ENCODE measurements at places on chromosomes 1 and 21.

DNA sequence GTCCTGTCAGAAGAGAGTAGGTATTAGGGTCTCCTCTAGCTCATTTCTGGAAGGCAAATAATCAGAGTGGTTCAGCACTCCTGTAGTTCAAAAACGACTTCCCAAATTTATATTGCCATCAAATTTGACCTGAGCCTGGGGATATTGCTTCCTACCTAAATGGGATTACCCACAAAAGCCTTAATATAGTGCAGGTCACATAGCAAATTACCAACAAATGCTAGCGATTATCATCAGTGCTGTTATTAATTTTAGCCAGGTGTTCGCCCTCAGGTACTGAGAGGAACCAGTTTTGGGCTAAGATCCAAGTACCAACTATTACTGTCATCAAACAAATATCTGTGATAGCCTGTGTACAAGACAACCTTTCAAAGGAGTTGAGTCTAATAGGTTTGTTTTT, 661.8 kb upstream of the PTBP2 start:
- no peak for DNase-seq

- DNase-seq: no peak
These were observed 452.6 kb upstream of the CAMK1G start for GRCh38 chr1:209130886-209131285.

DNA sequence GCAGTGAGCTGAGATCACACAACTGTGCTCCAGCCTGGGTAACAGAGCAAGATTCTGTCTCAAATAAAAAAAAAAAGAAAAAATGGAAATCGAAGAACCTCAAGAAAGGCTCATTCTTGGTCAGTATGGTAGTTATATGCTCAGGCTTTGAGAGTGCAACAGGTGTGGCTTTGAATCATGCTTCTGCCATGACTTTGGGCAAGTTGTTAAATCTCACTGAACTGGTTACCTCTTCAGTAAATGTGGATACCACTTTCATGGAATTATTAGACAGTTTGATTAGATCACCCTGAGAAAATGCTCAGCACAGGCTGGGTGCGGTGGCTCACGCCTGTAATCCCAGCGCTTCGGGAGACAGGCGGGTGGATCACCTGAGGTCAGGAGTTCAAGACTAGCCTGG, 12.8 kb downstream of the TRNAU1AP start:
- no peak for DNase-seq

DNA sequence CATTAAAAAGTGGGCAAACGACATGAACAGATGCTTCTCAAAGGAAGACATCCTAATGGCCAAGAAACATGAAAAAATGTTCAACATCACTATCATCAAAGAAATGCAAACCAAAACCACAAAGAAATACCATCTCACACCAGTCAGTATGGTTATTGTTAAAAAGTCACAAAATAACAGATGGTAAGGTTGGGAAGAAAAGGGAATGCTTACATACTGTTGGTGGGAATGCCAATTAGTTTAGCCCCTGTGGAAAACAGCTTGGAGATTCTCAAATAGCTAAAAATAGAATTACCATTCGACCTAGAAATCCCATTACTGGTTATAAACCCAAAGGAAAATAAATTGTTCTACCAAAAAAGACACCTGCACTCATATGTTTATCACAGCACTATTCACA, 369.4 kb downstream of the KCNH1 start:
- DNase-seq: peak; percentile 60

DNA sequence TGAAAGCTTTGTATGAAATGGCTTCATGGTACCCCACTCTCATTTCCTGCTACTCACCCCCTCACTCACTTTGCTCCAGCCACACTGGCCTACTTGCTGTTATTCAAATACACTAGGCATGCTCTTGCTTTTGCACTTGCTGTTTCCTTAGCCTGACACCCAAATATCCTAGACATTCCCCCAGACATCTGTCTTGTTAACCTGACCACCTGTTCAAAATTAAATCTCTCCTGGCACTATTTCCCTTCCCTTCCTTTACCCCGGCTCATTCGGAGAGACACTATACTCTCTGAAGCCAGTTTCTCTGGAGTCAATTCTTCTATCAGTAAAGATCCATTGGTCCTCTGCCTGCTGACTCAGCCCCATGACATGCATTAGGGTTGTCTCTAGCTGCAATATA, 306.0 kb upstream of the SGIP1 start:
- no peak for DNase-seq

GRCh38 chr1:6499296-6499695, 7.8 kb upstream of the PLEKHG5 start:
- no peak for DNase-seq

DNA sequence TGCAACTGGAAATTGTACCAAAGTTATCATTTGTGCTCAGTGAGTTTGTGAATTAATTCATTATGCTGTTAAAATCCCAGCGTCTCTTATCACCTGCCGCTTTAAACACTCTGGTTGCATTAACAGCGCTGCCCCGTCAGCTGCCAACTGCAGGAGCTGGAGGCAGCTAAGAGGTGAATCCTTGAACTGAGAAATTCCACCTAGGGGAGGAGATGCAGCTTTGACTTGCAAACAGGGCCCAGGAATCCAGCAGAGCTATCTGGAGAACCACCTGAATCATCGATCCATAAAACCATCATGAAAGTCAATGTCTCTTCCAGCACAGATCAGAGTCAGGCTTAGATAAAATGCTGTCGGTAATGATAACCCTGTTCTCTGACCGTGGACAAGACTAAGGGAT, 140.7 kb upstream of the PTBP2 start:
- DNase-seq: no peak

- no peak for DNase-seq
These were observed 217.0 kb downstream of the RWDD3 start for GRCh38 chr1:95451054-95451453.

DNA sequence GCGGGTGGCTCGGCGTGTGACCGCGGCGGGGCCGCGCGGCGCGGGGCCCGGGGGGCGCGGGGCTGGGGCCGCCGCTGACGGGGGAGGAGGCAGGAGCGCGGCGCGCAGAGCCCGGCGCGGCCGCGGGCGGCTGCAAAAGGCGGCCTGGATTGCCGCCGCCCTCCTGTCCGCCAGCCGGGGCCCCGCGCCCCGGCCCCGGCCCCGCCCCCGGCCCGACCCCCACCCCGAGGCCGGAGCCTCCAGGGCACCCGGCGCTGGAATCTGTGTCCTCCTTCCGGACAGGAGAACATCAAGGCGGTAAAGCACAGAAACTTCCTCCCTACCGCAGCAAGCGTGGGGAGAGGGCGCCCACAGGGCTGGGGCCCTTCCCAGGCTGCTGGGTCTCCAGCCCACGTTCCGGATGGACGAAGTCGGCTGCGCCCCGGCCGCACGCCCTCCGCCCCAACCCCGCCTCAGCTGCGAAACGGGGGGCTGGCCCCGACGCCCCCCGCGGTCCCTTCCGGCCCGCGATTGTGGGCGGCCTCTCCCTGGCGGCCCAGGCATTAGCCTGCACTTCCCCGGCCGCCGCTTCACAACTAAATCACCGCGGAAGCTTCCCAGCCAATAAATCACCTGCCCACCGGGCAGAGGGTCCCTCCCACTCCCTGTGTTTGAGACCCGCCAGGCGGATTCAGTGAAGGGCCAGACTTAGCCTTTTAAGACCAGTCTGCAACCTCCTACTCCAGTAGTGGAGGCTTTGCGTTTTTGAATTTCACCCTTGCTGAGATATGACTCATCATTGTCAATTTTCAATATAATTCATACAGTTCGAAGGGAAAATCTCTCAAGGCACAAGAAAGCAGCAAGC, 106.0 kb downstream of the SLC45A1 start:
- peak; percentile 46 for DNase-seq

DNA sequence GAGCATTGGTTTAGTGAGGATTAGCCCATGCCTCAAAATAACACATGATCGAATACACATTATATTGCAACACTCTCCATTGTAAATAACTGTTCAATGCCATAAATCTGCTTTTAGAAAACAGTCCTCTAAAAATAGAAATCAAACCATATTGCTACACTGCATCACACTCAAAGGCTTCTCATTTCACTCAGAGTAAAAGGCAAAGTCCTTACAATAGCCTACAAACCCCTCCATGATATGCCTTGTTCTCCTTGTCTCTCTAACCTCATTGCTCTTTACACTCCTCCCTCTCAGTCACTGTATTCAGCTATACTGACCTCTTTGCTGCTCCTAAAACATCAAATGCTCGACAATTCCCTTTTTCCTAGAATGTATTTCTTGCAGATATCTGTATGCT, 64.2 kb downstream of the CYYR1 start:
- no peak for DNase-seq

DNA sequence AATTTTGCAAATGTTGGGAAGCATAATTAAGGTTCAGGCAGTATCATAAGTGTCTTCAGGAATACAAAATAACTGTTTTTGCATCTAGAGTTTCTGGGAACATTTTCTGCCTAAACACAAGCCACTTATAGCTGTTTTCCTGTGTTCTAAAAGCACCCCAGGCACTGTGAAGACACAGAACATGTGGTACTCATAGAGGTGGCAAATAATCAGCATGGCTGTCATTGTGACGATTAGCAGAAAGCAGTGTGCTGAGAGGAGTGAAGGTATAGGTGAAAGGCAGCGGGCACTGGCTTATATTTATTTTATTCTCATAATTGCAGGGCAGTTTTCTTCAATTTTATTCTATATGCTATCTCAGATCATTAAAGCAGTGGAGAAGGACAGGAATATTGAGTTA, 119.6 kb downstream of the LRRC53 start:
- no peak for DNase-seq

DNA sequence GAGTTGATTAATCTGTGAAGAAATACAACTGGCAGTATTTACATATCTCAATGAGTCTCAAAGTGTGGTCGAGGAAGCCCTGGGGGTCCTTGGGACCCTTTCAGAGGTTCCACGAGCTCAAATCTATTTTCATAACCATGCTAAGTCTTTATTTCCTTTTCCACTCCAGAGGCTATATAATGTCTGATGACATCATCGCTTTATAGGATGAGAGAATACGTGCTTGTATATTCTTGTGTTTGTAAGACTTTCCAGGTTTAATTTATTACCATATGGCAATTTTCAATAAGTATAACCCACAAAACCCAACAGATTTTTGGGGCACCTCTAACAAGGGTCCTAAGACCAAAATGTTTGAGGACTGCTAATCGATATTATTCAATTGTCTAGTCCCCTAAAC, 1.4 kb upstream of the SLC19A2 start:
- no peak for DNase-seq

GRCh38 chr1:182686446-182686845, 2.1 kb upstream of the RGS8 start:
- no peak for DNase-seq

GRCh38 chr1:227541796-227542152, 21.6 kb upstream of the ZNF678 start:
- no peak for DNase-seq

DNA sequence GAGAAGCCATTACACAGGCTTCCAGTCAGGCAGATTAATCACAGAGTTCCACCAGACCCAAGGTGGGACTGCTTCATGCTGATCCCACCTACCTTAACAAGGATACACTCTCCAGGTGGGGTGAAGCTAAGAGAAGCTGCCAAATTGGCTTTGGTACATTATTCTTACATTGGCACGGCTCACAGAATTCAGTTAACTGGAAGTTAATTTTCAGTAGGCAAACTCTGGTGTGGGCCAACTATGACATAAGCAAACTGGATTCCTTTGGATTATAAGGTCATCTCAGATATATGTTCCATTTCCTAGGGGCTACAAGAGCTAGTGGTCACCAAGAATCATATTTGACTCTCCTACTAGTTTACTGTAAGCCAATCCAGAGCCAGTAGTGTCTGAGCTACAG, 448.8 kb upstream of the BEND5 start:
- no peak for DNase-seq

DNA sequence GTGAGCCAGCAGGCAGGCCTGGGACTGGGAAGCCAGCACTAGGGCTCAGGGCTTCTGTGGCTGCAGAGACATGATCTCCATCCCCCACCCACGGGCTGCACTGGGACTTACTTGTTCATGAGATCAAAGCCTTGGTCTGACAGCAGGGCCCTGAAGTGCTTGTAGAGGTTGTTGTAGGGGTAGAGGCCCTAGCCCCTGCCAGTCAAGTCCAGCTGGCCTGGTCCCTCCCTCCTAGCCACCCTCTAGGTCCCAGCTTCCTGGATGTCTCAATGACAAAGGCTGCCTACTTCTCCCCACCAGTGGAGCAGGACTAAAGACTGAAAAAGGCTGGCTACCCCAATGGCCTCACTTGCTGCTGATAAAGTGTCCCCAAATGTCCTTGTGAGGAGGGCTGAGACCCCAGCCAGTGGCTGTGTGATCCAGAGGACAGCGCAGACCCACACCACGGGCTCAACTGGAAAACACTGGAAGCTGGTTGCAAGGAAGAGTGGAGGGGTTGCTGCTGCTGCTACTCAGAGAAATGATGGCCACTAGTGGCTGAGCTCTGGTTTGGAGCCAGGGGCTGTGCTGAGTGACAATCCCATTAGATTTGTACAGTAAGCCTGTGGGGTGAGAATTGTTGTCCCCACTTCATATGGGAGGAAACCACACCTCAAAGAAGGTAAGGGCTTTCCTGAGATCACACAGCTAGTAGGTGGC, 1.4 kb downstream of the HTR1D start:
- no peak for DNase-seq

DNA sequence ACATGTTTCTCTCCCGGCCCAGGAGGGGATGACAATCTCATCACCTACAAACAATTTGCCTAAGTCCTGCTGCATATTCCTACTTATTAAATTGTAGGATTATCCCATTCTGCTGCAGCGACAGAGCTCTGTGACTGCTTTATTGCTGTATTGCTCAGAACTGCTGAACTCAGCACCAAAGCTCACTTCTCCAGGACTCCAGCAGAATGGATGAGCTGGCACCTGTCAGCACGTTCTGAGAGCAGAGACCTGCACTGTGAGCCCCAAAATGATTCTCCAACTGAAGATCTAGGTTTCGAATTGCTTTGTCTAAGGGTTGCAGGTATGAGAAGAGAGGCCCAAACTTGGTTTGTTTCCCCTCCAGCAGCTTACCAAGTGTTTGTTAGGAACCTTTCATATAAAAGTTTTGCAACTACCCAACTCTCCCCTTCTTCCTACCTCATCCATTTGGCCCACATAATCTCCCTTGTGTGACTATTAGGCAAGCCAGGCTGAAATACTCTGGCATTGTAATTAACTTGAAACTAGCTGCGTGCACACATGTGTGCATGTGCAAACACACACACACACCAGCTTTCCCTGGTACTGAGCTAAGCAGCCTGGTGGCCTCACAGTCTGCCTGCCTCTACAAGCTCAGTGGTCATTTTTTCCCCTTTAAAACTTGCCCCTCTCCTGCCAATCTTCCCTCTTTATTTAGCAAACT, 161.4 kb upstream of the CAMK1G start:
- peak; percentile 28 for DNase-seq

GRCh38 chr1:99490031-99490430, 155.9 kb upstream of the PALMD start:
- no peak for DNase-seq

Measured in AG10803 (cell line).